C1 segment of cervical spinal cord (tissue), 14 donors: ENCODE measurements at places on chromosomes 4 and X.

DNA sequence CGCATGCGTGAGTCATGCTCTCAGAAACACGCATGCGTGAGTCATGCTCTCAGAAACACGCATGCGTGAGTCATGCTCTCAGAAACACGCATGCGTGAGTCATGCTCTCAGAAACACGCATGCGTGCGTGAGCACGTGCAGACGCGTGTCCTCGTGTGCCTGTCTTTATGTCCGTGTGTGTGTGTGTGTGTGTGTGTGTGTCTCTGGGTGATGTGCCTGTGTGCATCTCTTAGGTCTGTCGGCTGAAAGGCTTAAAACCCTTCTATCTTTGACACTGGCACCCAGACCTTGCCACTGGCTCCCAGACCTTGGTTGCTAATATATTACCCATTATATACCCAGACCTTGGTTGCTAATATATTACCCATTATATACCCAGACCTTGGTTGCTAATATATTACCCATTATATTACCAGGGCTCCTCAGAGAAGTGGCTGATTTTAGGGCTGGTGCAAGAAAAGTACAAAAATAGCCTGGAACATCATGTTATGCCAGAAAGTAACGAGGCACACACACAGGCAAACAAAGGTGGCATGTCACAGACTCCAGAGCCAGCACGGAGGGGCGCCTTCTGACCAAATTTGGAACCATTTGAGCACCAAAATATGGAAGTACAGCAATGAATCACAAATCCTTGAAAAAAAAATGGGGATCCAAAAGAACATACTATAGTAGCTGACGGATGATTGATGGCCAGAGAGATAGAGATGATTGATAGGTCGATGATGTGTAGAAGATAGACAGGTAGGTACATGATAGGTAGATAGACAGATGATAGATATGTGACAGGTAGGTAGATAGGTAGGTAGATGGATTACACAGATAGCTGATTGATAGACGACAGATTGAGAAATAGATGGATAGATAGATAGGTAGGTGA lies 19.2 kb upstream of the ADRA2C start:
- peak; percentile 62 for DNase-seq

- DNase-seq: no peak
Observed at GRCh38 chrX:46554942-46555341, 9.7 kb upstream of the ZNF674 start.

DNA sequence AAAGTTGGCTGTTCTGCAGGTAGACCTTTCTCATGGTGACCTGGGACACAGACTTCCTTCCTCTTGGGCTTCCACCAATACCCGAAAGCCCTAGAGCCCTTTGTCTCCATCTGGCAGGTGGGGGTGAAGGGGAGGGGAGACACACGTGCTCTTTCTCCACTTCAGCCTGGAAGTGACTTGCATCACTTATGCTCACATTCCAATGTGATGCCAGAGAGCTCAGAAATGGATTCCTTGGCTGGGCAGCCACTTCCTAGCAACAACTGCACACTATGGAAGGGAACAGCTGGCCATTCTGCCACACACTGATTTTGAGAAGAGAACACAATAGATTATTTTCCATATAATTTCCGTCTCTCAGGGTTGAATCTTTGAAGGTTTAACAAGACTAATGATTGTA lies 36.3 kb downstream of the C4orf51 start:
- no peak for DNase-seq

- no peak for DNase-seq
Observed at GRCh38 chr4:181504924-181505323, 738.3 kb upstream of the TENM3 start.

GRCh38 chr4:55903577-55903976 lies 45.2 kb upstream of the CEP135 start:
- no peak for DNase-seq

GRCh38 chrX:71953946-71954345 lies 43.3 kb downstream of the NHSL2 start:
- no peak for DNase-seq

GRCh38 chrX:153766098-153766817 lies 2.2 kb downstream of the PLXNB3 start:
- peak; percentile 67 for DNase-seq

GRCh38 chrX:108270280-108270679 lies 167.9 kb downstream of the COL4A6 start:
- DNase-seq: no peak

DNA sequence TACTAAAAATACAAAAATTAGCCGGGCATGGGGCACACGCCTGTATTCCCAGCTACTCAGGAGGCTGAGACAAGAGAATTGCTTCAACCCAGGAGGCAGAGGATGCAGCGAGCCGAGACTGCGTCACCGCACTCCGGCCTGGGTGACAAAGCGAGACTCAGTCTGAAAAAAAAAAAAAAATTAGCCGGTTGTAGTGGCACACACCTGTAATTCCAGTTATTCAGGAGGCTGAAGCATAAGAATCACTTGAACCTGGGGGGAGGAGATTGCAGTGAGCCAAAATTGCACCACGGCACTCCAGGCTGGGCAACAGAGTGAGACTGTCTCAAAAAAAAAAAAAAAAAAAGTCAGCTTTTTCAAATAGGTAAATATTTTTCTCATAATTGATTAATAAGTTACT lies 71.9 kb downstream of the WDFY3 start:
- DNase-seq: no peak

DNA sequence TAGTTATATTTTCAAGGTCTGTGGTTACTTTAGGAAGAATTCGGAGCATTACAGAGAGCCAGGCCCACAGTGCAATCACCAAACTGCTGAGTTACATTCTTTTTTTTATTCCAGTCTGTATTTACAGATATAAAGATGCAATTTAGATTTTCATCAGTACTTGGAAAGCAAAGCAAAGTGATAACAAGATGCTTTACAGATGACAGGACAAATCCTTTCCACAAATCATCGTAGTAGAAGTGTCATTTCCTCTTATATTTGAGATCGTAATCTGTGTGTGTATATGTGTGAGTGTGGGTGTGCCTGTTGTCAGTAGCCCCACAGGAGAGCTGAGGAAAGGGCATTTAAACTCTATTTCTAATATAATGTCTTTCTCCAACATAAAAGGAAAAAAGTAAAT lies 1893.7 kb downstream of the STIM2 start:
- no peak for DNase-seq

- no peak for DNase-seq
Observed at GRCh38 chrX:95889279-95889678, 795.4 kb upstream of the DIAPH2 start.

DNA sequence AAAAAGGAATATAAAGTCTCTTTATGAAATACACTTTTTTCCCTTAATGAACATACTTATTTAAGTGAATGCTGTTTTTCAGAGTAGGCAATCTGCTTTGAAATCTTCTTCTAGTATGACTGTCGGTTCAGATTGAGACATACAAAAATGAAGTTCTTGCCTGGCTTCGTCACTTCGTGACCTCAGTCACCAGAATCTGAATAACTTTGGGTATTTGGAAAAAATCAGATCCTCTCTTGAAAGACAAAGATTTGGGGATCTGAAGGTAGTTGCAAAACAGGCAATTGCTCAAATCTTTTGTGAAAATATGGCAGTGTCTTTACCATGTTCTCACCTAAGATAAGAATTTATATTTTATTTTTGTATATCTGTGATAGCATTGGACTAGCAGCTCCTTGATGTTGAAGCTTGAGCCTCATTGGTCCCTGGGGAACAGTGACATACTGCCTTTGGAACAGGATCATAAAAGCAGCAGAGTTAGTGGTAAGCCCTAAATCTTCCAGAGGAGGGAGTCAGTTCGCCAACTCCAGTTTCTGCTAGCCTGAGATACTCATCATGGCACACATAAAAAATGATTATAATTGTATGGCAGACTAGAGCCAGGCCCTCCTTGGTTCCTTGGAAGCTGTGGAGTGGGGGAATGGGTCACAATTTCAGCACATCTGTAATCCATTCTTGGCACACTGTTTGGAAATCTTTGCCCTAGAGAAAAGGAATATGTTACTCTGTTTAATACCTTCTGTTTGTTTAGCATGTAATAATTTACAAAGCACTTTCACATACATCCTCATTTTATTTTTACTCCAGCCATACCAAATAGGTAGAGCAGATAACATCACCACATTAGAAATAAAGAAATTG lies 5.0 kb downstream of the ARFIP1 start:
- no peak for DNase-seq

DNA sequence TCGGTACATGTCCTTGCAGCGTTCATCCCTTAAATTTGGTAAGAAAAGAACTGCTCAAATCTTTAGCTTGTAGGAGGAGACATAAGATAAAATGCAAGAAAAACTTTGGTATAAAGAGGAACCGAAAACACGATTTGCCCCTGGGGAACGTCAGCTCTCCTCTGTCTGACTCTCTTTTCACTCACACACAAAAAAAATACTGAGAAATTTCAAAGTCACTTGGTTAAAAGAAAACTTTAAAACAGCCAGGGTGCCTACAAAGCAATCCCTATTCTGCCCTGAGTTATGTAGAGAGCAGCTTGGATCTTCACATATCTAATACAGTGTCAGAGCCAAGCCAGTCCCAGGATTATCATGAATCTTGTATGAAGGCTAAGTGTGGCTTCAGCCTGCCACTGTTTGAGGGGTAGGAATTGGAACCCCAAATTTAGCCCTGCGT lies 248.5 kb upstream of the CXXC4 start:
- DNase-seq: no peak

GRCh38 chr4:163846008-163846407 lies 351.5 kb downstream of the TMA16 start:
- DNase-seq: no peak

DNA sequence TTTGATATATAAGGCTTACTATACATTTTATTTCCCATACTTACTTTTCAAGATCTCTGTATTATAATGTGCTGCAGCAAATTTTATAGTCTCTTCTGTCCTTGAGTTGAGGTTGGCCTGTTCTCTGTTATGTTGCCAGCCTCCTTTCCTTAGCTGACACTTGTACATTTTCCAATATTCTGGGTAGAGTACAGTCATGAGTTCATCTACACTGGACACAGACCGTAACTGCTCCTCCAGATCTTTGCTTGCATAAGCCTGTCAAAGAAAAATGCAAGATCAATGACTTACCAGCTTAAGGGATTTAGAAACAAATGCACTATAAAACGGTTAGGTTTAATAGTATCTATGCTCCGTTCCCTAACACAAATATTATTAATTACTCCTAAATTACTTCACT lies 63.2 kb downstream of the VEGFC start:
- no peak for DNase-seq

DNA sequence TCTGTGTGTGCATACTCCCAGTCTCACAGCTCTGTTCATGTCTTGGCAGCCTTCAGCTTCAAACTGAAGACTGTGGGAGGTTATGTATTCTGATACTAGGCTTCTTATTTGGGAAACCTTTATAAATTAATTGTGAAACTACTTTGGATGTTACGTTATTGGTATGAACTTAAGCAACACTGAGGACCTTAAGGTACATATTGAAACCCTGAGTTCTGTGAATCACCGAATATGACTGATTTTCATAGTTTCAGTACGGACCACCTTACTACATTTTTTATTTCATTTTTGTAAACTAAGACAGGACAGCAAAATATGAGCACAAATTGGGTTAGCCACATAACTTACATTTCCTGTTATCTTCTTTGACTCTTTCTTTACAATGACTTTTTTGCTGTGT lies 498.4 kb downstream of the PDGFC start:
- DNase-seq: no peak

DNA sequence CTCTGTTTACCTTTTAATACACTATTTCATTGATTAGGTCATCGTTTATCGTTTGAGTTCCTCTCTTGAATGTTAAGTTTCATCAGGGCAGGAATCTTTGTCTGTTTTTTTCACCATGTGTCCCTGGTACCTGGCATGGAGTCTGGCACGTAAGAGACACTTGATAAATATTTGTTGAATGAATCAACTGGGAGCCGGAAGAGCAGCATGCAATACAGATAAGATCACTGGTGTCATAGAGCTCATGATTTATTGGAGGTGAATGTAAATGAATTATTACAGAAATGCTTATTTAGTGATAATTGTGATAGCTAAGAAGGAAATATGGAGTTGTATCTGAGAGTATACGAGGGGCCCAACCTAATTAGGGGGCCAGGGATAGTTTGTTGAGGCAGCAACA lies 62.8 kb downstream of the UCHL1 start:
- DNase-seq: no peak

DNA sequence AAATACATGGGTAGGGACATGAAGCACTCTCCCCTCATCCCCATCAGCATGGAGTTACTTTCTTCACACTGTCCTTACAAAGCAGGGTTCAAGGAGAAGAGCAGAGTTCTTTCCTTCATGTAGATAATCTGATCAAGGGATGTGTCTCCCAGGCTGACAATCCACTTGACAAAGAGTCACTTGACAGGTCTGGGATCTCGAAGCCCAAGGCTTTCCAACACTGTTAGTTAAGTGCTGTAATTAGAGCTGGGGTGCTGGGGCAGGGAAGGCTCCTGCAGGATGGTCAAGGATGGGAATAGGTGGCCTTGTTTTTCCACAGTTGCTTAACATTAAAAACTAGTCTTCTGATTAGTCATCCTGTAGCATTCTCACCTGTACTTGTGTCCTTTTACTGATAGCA lies 38.0 kb downstream of the CCNG2 start:
- DNase-seq: no peak

DNA sequence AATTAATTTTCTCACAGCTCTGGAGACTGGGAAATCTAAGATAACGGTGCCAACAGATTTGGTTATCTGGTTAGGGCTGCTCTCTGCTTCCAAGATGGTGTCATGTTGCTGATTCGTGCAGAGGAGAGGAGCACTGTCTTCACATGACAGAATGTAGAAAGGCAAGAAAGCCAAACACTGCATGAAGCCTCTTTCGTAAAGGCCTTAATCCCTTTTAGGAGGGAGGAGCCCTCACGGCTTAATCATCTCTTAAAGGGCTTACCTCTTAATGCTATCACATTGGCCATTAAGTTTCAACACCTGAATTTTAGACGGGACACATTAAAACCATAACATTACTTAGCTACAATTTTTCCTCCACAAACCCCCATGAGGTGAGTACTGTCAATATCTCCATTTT lies 174.1 kb downstream of the COX18 start:
- DNase-seq: no peak

DNA sequence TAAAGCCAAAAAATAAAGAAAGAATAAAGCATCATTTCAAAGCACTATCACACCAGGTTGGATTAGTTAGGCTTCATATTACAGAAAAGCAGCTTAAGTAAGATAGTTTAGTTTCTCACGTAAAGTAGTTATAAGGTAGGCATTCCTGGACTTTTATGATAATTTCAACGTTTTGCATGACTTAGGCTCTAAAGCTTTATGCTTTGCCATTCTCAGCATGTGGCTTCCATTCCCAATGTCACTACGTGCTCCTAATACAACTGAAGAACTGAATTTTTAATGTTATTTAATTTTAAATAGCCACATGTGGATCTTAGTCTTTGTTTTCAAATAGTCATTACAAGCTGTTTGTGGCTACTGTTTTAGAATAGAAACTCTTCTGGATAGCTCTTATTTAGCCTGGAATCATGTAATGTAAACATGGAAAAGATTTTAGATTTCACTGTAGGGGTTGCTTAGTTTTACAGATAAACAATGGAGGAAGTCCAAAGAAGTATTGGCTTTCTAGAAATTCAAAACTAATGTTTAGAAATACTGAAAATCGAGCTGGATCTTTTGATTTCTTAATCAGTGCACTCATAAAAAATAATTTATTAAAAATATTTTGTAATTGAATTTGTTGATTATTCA lies 710.0 kb downstream of the IL1RAPL1 start:
- DNase-seq: no peak

GRCh38 chr4:43560047-43560446 lies 667.5 kb downstream of the GRXCR1 start:
- DNase-seq: no peak
